Stimulated activated CD4-positive, alpha-beta T cell treated with anti-CD3 and anti-CD28 coated beads, Interleukin-2, amount 100 ng/mL, for 24 hours (primary cell): ENCODE measurements at places on chromosomes 7 and 10.

GRCh38 chr7:70776627-70777101 lies 355.3 kb upstream of the GALNT17 start:
- peak; percentile 25 for DNase-seq

GRCh38 chr10:127426746-127427145 lies 122.4 kb upstream of the NPS start:
- DNase-seq: no peak

DNA sequence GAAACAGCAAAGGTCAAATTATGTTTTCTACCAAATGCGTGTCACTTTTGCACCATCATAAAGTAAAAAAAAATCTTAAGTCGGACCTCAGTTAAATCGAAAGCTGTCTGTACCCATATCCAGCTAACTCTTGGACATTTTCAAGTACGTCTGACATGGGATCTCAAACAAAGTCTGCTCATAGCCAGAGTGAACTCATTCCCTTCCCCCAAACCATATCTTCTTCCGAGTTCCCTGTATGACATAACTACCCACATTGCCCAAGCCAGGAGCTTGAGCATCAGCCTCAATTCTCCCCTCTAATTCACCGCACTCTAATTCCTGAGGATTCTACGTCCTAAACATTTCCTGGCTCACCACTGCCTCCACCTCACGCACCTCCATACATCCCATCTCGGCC lies 44.8 kb upstream of the TARP start:
- DNase-seq: no peak

DNA sequence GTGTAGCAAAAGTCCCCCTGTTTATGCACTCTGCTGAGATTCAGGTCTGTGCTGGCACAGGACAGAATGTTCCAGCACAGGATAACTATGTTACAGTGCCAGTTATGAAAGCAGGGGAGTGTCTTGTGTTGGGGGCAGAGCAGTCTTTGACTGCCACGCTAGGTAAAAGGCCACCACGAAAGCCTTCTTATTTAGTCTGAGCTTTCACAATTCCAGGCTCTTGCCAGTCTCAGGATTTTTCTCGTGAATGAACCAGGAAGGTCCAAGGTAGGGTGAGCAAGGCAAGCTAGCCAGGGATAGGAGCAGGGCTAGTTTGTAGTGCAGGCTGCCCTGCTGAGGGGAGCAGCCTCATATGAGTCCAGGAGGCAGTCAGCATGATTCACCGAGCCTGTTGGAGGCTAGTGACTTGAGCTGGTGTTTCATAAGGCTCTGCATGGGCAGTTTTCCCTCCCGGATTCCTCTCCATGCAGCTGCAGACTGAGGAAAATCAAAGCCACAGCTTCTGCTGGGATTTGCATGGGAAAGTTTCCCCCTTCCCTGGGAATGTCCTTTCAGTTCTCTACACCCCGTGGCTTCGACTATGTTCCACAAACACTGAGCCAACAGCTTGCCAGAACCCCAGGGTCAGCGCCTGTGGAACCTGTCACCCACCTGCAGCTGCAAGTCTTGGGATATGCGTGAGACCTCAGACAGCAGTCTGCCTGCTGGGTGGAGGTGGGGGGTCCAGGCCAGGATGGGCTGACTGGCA lies 112.3 kb downstream of the JCAD start:
- no peak for DNase-seq

GRCh38 chr10:127306479-127306878 lies 110.1 kb upstream of the INSYN2A start:
- no peak for DNase-seq

DNA sequence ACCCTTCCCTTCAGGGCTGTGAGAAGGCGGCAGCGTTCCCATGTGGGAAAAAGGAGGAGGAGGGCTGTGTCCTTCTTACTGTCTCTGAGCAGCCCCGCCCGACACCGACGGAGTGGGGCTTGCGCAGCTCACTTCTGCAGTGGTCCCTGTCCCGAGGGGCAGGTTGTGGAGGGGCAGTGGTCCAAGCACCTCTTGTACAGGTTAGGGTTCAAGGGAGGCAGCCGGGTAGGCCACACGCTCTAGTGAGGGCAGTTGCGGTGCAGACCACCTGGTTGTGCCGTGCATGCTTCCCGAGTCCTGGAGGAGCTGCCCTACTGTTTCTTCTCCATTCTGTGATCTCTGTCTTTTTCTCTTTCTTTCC lies 32.8 kb downstream of the AGAP3 start:
- no peak for DNase-seq

DNA sequence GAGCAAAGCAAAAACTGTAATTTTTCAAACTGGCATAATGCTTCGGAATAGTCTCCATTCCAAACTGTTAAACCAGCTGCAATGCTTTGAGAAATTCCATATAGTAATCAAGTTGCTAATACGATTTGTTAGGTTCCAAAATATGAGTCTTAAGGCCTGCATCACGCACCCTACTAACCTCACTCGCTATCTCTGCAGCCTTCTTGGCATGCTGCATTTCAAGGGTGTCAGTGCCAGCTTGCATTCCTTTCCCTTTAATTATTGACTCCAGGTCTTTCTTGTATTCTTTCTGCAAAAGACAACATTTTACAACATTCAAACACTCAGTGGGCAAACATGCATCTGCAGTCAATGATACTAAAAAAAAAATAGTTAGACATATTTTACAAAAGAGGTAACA lies 61.8 kb downstream of the NEBL start:
- DNase-seq: no peak

DNA sequence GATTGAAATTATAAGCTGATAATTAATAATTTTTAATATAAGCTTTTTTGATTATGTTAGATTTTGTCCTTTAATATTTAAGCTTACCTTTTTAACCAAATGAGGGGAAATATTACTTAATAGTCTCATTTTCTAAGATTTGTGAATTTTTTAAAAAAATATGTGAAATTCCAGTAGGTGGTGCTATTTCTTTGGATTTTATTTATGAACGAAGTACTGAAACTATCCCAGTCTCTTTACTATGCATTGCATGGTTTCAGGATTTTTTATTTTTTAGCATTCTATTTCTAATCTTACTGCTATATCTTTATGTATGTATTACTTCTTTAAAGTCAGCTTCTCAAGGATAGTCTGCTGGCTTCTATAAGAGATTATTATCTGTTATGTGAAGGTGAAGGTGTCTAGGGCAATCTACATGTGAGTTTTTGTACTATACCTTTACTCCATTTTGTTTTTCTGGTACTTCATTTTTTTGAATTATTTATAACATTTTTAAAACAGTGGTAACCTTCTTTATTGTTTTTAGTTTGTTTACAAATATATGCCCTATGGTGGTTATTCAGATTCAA lies 78.3 kb downstream of the ATRNL1 start:
- no peak for DNase-seq

GRCh38 chr7:46900312-46901263 lies 681.3 kb downstream of the TNS3 start:
- DNase-seq: no peak

- DNase-seq: peak; percentile 24
Observed at GRCh38 chr10:85995791-85996190, 370.8 kb downstream of the GRID1 start.

- no peak for DNase-seq
Observed at GRCh38 chr10:127420138-127420684, 128.9 kb upstream of the NPS start.

DNA sequence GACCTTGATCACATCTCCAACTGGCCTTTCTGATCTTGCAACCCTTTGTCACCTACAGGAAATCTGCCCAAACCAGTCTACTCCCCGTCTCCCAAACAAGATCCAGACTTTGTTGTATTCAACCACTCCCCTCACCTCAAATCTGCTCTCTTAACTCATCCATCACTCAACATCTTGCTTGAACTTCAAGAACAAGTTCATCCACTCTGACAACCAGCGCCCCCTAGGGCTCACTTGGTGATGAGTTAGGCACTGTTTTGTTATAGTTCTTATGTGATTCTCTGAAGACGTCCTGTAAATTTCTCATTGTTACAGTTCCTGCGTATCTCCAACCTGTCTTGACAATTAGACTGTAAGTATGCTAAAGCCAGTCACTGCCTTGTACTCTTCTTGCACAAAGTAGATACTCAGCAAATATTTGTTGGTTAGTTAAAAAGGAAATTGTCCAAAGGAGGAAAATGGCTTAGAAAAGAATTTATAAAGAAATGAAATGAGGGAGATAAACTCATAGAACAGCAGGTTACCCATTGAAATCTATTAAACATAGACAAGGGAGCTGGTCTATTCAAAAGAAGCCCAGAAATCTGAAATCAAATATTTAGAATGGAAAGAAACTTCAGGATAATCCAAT lies 5.3 kb downstream of the FRMD4A start:
- peak; percentile 76 for DNase-seq

- DNase-seq: no peak
Observed at GRCh38 chr7:148903504-148903903, 19.4 kb upstream of the EZH2 start.

- no peak for DNase-seq
Observed at GRCh38 chr7:135704698-135705097, 23.3 kb downstream of the SLC13A4 start.

DNA sequence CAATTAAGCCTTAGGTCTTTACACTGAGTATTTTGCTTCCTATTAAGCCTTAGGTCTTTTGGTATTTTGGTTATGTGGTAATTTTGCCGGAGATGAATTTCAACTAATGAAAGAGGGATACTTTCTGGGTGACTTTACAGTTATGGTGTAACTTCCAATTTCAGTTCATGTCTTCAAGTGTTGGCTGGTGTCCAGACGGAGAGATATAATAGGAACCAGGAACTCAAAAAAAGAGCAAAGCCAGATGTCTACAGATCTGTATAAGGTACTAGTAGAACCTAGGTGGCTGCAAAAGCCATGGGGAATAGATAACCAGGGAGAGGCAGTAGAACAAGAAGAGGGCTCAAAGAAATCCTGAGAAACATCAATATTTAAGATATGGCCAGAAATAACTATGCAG lies 12.3 kb downstream of the ERCC6 start:
- DNase-seq: no peak

DNA sequence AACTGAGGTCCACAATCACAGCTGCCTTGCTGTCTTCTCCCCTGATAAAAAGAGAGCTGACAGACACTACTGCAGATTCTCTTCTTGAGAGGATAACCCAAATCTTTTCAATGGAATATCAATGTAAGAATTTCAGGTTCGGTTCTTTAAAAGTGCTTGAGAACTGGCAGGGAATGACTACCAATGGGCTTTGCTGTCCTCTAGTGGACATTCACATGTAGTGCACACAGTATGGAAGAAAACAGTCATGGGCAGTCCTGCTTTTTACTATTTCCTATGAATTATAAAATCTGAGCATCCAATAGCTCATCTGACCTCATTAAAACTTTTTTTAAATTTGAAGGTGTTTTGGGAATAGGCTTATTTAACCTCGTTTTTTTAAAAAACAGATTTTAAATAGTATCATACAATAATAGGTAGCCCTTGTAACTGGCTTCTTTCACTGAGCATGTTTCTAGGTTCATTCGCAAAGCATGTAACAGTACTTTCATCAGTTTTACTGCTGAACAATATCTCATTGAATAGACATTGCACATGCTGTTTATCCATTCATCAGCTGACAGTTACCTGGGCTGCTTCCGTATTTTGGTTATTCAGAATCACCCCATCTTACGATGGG lies 18.3 kb downstream of the FZD9 start:
- no peak for DNase-seq

- DNase-seq: no peak
Observed at GRCh38 chr7:22193450-22193983, 163.4 kb downstream of the RAPGEF5 start.
